ENCODE measurements at places on chromosomes 7 and 10. TPM values are rescaled to one million over a fixed set of nuclear protein-coding genes. Genes with fewer than 3 reads are reported as not detected.
A peak's percentile ranks its signal among the peaks of the same experiment; 100 is the strongest.

DNA sequence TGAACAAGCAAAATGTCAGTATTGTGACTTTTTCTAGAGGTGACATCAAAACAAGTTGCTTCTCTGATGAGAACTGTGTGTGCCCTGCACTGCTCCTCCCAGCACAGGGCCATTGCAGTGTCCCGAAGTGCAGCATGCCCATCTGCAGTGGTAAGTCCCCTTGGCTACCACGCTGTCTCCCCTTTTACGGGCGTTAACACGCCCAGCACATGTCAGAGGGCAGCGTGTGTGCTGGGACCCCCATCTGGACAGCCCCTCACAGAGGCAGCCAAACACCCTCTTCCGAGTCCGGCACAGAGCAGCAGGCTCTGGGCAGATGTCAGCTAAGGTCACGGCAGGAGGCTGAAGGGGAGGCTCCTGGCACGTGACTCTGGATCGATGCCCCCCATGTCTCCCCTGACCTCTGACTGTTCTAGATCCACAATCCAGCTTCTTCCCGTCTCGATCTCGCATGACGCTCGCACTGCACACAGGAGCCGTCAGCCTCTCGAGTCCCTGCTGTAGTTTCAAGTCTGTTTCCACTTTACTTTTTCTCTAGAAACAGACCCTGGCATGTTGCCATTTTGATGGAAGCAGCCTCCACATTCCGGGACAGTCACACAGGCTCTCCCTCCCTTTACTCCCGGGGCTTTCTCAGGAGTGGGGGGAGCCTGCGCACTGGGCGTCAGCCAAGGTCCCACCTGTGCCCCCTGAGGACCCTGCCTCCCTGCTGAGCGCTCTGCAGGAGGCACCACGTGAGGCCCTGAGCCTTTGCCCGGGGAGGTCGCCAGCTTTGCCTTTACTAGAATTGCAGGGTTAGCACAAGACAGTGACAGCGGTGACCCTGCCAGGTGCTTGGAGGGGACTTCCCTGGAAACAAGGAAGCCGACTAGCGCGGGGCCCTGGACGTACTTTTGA, 133.8 kb downstream of the TCERG1L start:
- no peak for DNase-seq
- H3K27ac ChIP-seq = no peak overlapping the region
- no peaks in the 10 kb centered on the region for H3K27me3 ChIP-seq
- H3K4me3 ChIP-seq = no peak overlapping the region

- H3K27ac ChIP-seq = no peak overlapping the region
- H3K36me3 ChIP-seq = no peaks in the 10 kb centered on the region
- no peaks in the 10 kb centered on the region for H3K27me3 ChIP-seq
- H3K4me1 ChIP-seq = peaks cover 13% of the 10 kb centered on the region
Measured at GRCh38 chr10:68154211-68154497, 44.9 kb downstream of the MYPN start.

DNA sequence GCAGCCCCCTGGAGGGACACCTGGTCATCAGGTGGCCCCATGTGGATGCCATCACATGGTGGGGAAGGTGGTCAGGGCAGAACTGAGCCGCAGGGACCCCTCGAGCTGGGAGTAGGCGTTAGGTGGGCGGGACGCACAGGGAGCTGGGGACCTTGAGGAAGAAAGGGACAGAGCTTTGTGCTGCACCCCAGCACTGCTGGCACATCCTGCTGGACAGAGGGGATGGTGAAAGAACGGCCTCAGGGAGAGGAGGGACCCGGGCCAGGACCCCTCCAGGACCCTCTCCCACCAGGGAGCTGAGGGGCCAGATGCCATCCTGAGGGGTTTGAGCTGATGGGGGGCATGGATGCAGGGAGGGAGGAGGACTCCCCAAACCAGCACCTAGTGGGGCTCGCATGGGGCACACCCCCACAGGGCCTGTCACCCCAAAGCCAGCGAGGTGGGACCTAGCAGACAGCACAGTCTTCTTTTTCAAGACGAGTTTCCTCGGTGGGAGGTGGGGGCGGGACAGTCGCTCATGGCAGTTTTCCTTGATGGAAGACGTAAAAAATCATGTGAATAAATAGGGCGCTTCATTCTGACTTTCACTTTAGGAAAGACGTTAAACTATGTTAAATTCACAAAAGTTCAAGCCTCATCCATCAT, 43.3 kb downstream of the STK32C start:
- DNase-seq = no peak
- H3K4me1 ChIP-seq = no peaks in the 10 kb centered on the region
- no peak overlapping the region for H3K27ac ChIP-seq
- H3K27me3 ChIP-seq = peaks cover 3% of the 10 kb centered on the region
- no peaks in the 10 kb centered on the region for H3K36me3 ChIP-seq

GRCh38 chr10:95832216-95833041, 75.3 kb upstream of the CC2D2B start:
- no peaks in the 10 kb centered on the region for H3K4me1 ChIP-seq
- no peak overlapping the region for H3K4me3 ChIP-seq
- no peak overlapping the region for H3K27ac ChIP-seq

GRM3 gene
- polyA plus RNA-seq = not detected

GRCh38 chr7:111827863-111828504, 265.7 kb upstream of the IMMP2L start:
- H3K27me3 ChIP-seq = no peaks in the 10 kb centered on the region
- H3K27ac ChIP-seq = peak overlapping the region; percentile 3

- H3K4me1 ChIP-seq = peaks cover 73% of the 10 kb centered on the region
- H3K36me3 ChIP-seq = peaks cover 3% of the 10 kb centered on the region
- no peak overlapping the region for H3K27ac ChIP-seq
Measured at GRCh38 chr10:124735491-124736286, 8.5 kb downstream of the FAM53B start.

DNA sequence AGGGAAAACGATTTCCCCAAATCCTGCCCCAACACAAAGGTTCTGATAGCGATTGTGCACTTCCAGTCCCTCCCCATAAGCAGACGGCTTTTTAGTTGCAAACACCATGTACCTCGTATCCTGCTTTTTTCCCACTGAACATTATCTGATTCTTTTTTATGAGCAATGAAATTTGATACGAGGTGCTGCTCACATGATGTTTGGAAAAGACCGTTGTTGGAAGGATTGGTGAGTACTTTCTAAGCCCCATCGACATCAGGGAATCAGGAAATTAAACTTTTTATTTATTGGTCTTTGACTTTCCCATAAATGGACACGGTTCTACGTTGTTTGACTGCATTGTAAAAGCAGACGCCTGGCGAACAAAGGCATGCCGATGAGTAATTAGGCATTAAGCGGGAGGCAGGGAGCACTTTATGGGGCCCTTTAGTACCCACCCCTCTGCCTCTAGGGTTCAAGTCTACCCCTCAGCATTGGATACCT, 49.4 kb downstream of the TEX36 start:
- no peaks in the 10 kb centered on the region for H3K36me3 ChIP-seq
- no peak overlapping the region for H3K4me3 ChIP-seq
- H3K27me3 ChIP-seq = peaks cover 2% of the 10 kb centered on the region
- no peak for DNase-seq
- no peak overlapping the region for H3K27ac ChIP-seq

DNA sequence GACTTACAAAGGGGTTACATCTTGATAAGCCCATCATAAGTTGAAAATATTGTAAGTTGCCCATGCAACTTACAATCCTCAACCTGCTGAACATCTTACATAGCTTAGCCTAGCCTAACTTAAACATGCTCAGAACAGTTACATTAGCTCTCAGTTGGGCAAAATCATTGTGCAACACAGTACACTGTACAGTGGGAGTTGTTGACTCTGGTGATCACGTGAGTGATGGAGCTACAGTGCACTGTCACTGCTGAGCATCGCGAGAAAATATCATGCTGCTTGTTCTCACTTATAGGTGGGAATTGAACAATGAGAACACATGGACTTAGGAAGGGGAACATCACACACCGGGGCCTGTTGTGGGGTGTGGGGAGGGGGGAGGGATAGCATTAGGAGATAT, 214.9 kb upstream of the ZMIZ1 start:
- H3K27ac ChIP-seq = no peak overlapping the region
- no peak for DNase-seq
- H3K4me3 ChIP-seq = no peak overlapping the region
- H3K27me3 ChIP-seq = peaks cover 10% of the 10 kb centered on the region

ZFAND2A gene
- 31.1 TPM for polyA plus RNA-seq

DRGX gene
- polyA plus RNA-seq = not detected

ENKUR gene
- 0.03 TPM for polyA plus RNA-seq
